ENCODE measurements at places on chromosomes 2 and 18.
A peak's percentile ranks its signal among the peaks of the same experiment; 100 is the strongest.

GRCh38 chr2:111135910-111136297 lies 15.2 kb downstream of the BCL2L11 start:
- no peak for DNase-seq

DNA sequence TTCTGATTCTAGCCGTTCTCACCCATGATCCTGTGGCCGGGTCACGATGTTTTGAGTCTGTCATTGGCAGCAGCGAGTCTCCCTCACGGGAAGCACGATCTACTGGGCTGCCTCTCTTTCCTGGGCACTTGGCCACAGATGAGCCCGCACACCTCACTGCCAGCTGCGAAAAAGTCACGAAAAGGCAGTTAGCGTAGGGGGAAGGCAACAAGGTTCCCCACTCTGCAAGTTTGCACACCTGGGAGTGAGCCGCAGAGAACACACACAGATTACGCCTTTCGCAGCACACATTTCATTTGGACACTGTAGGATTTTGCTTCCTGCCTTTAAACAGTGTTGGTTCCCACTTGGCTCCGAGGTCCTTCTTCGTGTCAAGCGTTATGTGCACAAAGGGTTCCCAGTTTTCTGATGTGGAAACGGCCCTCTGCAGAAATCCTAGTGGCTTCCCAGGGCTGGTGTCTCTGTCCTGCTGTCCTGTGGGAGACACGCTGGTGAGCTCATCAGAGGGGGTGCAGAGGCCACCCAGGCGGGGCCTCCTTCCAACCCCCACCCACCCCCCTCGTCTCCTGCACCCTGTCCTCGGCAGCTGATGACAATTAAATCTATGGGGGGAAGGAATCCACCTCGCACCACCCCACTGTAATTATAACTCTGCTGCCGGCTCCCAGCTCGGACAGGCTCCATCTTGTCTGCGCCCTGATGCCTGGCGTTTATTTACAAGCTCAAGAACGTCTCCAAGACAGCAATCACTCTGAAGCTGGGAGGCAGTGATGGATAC lies 157.3 kb upstream of the SALL3 start:
- DNase-seq = no peak

DNA sequence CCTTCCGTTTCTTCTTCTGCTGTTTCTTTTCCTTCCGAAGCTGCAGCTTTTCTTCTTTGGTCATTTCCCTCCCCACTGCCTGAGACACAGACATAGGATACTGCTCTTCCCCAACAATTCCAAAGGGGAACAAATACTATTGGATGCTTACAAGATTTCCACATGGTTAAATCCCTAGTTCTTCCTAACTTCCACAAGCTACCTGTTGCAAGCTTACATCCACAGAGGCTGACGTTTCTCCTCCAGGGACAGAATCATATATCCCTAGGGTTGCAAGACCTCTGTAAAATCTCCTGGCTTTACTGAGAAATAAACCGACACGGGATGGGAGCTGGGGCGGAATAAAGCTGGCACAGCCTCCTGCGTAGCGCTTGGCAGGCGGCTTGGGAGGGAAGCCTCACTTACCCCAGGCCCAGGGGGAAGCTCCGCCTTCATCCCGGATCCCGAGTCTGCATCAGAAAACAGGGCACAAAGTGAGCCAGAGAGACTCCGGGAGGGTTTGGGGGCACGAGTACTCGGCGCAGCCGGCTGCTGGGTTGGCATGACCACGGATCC lies 590 bp downstream of the EIF2B4 start:
- peak; percentile 57 for DNase-seq

DNA sequence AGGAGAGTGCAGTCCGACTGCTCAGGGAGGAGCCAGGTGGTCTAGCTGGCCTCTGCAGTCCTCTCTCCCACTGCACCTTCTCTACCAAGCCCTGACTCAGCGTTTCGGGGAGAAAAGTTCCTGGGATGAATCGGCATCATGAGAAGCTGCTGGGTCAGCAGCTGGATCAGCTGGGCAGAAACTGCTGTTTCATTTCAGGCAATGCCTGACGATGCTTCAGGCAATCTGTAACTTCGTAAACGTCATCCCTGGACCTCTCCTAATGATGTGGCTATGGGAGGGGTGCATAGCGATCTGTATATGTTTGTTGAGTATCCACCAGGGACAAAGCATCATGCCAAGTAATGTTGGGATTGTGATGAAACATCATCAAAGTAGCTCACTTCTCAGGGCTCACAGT lies 20.7 kb downstream of the LIPG start:
- no peak for DNase-seq

- no peak for DNase-seq
These were observed 9.2 kb downstream of the OXER1 start for GRCh38 chr2:42754776-42755140.

GRCh38 chr2:134411828-134412638 lies 158.2 kb downstream of the MGAT5 start:
- DNase-seq = peak; percentile 96

DNA sequence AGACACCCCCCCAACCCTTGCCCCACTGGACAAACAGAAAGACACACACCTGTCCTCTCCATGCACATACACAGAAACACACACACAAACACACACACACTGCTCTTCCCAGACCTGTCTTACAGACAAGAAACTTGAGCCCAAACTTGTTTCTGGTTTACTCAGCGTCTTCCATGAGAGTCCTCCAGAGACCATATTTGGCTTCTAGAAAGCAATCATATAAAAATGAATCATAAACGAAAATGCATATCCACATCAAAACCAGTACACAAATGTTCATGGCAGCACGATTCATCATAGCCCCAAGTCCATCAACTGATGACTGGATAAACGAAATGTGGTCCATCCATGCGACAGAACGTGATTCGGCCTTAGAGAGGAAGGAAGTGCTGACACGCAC lies 84.2 kb upstream of the ASAP2 start:
- DNase-seq = no peak

DNA sequence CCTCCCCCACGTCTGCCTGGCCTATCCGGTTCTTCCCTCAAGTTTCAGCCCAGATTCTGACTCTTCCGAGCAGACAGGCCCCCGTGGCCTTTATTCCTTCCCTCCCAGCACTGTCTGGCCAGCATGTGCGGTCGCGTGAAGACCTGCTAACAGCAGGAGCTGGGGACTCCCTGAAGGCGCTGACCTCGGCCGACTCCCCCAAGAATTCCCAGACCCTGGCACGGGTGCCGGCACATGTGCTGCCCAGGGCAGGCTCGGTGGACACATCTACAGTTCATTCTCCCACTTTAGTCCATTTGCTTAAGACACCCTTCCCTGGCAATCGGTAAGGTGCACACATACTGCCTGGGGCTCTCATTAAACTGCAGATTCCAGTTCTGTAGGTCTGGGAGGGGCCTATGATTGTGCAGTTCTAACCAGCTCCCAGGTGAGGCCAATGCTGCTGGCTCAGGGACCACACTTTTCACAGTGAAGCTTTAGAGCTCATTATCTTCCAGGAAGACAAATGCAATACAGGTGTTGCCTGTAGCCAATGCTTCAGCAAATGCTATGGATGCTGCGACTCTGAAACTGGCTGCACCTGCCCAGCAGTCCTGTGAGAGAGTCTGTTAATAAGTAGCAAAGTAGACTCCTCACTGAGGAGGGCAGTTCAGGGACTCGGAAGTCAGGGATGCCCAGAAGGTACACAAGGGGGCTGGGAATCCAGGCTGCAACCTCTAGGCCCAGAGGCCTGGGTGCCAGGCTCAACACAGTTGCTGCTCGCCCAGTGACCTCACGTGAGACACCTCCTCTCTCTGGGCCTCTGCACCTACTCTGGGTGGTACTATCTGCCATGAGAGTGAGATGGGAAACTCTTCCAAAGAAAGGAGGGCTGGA lies 45.4 kb upstream of the TAF1B start:
- DNase-seq = no peak

DNA sequence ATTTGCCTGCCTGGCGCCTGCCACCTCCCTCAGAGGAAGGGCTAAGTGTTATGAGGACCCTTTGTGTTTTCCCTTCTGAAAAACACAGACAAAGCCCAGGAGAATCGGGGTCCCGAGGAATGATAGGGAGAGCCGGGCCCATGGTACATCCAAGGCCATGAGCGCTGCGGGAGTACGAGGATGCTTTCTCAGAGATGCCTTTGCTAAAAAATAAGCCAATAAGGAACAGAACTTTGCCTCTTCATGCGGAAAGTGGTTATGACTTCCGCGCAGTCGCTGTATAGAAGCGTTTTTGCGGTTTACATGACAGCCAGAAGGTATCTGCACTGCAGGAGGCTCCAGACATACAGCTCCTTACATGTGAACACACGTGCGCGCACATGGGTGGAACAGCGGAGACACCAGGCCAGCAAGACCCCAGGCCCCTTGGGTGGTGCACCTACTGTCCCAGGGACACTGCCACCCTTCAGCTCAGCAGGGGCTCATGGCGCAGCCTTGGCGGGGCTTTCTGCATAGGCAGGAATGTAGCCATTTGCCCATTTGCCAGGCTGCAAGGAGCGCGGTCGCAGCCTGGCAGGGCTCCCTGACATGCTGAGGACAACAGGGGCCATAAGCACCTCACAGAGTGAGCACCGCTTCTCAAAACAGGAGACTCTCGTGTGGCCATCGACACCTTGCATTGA lies 252.4 kb upstream of the SALL3 start:
- no peak for DNase-seq

DNA sequence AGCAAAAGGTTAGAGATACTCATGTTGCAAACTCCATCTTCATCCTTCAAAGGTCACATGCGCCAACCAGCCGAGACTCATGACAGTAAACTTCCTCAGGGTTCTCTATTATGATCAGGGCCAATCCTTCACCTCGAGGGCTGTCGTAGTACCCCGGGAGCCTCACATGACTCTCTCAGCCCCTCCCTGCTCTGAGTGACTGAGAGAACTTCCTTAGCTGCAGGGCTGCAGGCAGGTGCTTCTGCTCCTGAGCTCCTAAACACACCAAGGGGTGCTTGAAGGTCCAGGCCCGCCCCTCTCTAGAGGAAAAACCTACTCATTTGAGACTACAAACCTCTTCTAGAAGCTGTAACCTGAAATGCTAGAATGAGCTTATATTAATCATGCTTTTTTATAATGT lies 48.2 kb downstream of the LONRF2 start:
- DNase-seq = no peak

DNA sequence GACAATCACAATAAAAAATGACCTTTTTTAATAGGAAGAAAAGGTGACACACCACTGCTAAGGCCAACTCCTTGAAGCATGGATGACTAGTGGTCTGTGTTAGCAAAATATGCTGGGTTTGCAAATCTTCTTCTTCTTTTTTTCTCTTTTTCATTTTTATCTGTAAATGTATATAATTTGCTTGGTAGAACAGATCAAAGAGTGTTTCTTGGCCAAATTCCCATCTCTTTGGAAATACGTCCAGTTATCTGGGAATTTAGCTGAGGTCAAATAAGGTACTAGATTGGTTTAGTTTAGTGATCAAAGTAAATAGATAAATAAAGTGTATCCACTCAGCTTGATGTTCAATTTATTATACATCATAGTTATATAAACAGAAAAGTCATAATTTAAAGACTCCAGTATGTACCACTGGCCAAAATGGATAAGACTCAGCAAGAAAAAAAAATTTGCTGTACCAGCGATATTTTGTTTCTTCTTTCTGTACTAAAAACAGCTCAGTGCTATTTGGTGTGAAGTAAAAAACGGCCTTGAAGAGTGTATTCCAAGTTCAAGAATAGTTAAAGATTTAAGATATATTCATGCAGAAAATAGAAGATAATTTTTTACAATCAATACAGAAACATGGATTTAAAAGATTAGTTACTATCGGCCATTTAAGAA lies 738.6 kb upstream of the PIK3C3 start:
- DNase-seq = no peak

DNA sequence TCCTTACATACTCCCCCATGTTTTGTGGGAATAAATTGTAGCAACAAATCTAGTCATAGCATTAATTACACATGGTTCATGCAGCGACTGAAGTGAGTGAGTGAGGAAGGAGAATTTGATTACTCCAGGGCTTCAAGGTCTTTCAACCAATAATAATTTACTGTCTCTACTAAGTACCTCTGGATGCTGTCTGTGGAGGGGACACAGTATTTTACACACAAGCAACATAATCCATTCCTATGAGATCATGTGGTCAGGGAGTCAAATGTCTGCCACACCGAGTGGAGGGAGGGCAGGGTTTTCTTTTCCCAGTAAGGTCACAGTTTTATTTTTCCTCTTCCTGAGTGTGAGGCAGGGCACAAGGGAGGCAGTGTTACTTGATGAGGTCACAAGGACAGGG lies 334.7 kb upstream of the CELF4 start:
- DNase-seq = no peak

DNA sequence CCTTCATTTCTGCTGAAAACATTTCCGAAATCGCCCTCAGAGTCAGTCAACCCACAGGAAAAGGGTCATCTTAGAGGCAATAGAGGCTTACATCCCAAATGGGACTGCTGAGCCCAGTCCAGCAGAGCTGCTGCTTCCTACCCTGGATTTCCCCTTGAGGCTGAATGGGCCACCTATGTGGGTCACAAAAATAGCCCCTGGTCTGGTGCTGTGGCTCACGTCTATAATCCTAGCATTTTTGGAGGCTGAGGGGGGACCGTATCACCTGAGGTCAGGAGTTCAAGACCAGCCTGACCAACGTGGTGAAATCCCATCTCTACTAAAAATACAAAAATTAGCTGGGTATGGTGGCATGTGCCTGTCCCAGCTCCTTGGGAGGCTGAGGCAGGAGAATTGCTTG lies 49.3 kb downstream of the ADNP2 start:
- DNase-seq = no peak

GRCh38 chr2:234808907-234809306 lies 142.9 kb upstream of the SH3BP4 start:
- DNase-seq = no peak
